ENCODE measurements at places on chromosomes 4 and X.

GRCh38 chr4:25536564-25537320 is 118.9 kb upstream of the SLC34A2 start:
- no peak for DNase-seq

DNA sequence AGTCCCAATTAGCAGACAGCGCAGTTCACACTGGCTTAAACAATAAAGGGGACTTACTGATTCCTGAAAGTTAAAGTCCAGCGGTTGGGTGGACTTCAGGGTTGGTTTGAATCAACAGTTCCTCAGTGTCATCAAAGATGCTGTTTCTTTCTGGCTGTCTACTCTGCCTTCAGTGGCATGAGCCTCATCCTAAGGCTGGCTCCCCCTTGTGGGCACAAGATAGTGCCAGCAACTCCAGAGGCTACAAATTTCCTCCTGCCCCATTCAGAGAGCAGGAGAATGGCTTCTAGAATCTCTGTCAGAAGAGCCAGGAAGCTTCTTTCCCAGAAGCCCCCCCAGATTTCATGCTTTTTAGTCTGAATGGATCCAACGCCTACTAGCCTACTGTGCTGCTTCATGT is 82.4 kb upstream of the MTM1 start:
- peak; percentile 72 for DNase-seq

DNA sequence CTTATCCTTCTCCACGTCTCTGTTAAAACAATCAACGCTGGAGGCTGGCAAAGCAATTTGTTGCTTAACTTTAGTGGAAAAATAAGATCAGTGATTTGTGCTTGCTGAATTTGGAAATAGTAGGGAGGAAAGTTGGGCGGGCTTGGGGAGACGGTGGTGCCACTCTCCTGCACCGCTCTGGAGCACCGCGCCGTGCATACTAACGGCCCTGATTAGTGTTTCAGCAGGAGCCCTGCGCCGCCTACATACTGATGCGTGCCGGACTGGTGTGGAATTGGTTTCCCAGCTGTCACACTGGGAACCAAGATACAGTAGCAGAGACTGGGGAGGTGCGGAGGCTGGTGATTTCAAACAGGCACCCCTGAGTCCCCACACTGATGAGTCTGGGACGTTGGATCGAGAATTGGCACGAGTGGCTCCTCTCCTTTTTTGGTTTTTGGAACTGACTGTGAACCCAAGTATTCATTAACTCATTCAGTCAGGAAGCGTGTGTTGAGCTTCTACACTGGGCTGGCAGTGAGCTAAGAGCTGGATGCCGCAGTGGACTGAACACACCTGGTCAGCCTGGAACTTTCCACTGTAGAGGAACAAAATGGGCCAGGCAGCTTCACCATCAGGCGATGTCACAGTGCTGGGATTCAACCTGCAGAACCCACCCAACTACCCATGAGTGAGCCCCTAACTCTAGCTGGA is 29.0 kb upstream of the PSAPL1 start:
- no peak for DNase-seq

DNA sequence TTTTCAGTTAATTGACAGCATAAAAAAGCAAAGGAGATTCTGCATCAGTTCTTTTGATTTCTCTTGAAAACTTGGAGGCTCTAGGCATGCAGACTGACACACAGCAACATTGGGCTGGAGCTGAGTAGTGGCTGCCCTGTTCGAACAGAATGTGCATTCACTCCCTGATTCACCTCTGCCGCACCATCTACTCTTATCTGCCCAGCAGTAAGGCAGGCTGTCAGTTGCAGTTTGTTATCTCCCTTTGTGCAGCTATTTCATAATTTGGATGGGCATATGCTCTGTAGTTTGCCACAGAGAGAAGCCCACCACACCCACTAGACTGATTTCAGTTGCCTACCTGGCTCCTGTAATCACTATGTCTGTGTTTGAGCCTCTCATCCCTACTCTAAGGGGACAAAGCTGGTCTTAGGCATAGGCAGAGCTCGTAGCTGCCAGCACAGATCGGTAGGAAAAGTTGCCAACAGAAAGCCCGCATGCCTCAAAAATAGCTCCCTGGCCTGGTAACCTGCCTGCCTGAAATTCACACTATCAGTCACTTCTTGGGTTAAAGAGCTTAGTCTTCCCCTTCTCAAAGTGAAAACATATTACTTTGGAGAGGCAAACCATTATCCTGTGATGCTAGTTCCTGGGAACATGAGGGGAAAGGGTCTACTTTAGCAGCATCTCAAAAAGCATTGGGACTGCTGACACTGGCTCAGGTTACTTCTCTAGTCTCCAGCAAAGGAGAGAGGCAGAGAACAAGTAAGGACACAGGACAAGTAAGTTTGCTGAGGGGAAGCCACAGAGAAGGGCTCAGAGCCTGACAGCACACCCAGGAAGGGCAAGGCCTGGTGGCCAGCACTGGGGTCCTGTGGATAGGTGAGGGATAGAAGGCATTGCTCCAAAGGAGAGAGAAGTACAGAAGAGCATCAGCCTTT is 75.9 kb upstream of the TMEM164 start:
- no peak for DNase-seq

GRCh38 chrX:95640226-95640625 is 1044.4 kb upstream of the DIAPH2 start:
- DNase-seq: no peak

Data from Peyer's patch (tissue), 4 donors.